Mesenteric fat pad (tissue), 1 donor: ENCODE measurements at places on chromosomes 7 and 10.

GRCh38 chr7:94591176-94591575, 64.8 kb downstream of the SGCE start:
- DNase-seq = no peak

- DNase-seq = no peak
Observed at GRCh38 chr7:21916629-21917028, 29.1 kb downstream of the CDCA7L start.

- no peak for DNase-seq
Observed at GRCh38 chr10:71819441-71819861, 31.6 kb downstream of the PSAP start.

GRCh38 chr10:95840121-95840520, 67.7 kb upstream of the CC2D2B start:
- DNase-seq = no peak

- DNase-seq = no peak
Observed at GRCh38 chr10:109769966-109770365, 153.3 kb downstream of the XPNPEP1 start.

- no peak for DNase-seq
Observed at GRCh38 chr10:88980800-88981199, 9.8 kb upstream of the FAS start.

DNA sequence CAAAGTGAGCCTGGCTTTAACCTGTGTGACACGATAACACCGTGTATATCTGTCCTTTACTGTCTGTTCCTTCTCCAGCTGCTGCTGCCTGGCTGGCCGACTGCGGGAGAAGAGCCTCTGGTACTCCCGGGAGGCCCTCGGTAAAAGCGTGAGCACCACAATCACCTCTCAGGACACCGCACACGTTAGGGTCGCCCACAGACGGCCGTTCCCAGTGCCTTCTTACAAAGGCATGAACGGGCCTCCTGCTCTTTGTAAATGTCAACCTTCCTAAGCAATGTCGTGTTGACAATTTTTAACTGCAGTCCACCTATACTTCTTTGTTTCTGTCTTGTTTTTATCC, 177.6 kb downstream of the DIP2C start:
- DNase-seq = no peak

- no peak for DNase-seq
Observed at GRCh38 chr7:95718577-95719410, 53.6 kb upstream of the DYNC1I1 start.
